ENCODE measurements at places on chromosomes 2 and 18.
A peak's percentile ranks its signal among the peaks of the same experiment; 100 is the strongest.

DNA sequence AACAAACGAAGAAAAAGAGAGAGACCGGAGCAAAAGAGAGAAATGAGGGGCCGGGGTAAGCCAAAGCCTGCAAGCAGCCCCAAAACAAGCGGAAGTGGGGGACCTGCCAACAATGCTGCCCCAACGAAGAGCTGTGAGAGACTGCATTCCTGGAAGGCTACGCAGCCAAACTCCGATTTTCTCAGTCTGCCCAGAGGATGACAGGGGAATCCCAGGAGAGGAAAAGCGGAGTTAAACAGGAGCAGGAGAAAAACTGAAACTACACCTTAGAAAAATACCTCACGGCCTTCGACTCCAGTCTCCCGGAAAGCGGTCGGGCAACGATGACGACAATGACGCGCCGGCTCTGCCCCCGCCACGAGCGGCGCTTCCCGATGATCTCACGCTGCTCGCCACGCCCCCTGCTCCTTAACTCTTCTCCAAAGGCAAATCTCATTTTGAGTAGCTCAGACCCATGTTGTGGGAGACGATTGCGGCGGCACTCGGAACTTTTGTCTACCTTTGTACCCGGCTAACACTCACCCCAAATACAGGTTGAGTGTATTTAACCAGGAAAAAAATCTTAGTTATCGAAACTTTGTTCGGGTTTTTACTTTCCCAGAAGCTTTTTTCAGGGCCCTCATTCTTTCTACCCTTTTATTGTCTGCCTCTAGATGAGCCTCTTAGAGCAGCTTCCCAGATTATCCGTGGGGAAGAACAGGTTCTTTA, at the start of gene C1D:
TSS of gene C1D (minus strand) at position 325 of the 708 bp plus-strand sequence. CDS start 15,694 bp downstream, outside the sequence.
- DNase-seq: peak; percentile 93

DNA sequence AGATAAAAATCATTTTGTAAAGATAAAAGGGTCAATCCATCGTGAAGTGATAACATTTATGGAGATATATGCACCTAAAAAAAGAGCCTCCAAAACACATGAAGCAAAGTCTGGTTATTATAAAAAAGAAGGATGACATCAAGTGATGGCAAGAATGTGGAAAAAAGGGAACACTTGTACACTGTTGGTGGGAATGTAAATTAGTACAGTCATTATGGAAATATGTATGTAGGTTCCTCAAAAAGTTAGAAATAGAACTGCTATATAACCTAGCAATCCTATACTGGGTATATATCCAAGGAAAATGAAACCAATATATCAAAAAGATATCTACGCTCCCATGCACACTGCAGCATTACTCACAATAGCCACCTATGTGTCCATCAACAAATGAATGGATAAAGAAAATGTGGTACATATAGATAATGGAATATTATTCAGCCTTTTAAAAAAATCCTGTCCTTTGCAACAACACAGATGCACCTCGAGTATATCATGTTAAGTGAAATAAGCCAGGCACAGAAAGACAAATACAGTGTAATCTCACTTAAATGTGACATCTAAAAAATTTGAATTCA, 28.9 kb downstream of the ABCB11 start:
- no peak for DNase-seq

DNA sequence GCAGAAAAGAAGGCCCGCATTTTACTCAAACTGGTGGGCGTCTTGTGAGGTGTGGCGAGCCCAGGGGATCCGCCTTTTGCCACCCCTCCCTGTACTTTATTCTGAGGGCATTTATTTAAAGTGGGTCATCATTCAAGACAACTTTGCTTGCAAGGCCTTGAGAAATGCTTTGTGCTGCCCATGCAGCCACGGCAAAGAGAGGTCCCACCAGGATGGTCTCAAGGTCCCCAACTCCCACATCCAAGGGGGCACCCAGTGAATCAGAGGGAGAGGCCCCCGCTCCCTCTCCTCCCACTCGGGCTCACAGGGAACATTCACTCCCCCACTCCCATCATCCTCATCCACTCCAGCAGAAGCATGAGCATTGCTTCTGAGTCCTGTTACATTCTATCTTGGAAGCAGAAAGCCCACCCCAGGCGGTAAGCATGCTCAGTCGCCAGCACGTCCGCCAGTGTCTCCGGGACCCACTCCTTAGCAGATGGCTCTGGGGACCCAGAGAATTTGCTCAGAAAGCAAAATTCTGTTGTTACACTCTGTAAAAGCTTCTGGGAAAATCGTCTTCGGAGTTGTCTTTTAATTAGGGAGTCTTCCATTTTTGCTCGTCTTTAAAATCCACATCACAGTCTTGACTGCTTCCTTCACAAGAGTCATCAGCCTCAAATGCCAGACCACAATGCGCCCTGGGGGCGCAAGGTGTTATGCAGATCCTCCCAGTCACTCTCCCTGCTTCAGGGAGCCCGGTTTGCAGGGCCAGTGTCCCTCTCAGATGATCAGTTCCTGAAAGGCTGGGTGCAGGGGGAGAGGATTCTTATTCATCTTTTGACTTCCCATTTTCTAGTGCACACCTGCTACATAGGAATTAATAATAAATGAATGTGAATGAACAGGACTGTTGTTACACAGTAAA, 99.4 kb upstream of the NCK2 start:
- no peak for DNase-seq

- no peak for DNase-seq
These were observed 2.7 kb upstream of the SOS1 start for GRCh38 chr2:39123436-39123999.

GRCh38 chr2:1477196-1478040, 64.2 kb downstream of the TPO start:
- DNase-seq: no peak

GRCh38 chr2:48448274-48449061, 81.5 kb upstream of the STON1 start:
- no peak for DNase-seq

DNA sequence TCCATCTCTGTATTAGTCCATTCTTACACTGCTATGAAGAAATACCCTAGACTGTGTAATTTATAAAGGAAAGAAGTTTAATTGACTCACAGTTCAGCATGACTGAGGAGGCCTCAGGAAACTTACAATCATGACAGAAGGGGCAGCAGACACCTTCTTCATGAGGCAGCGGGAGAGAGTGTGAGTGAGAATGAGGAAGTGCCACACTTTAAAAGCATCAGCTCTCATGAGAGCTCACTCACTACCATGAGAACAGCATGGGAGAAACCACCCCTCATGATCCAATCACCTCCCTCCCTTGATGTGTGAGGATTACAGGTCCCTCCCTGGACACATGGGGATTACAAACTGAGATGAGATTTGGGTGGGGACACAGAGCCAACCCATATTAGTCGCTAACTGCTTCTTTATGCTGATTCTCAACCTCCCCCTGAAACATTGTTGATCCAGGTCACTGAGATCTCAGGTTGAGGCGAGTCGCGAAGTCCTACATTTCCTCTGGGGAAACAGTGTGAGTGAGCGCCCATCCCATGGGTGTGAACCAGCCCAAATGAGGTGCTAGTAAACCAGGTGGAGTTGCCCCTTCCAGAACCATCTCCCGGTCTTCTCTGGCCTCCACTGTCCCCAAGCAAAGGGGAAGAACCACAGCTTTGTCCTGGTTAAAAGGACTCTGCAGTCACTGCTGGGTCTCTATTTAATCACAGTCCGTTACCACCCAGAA, 123.8 kb downstream of the CAPN13 start:
- no peak for DNase-seq

- no peak for DNase-seq
These were observed 6.4 kb upstream of the XDH start for GRCh38 chr2:31420936-31421335.

DNA sequence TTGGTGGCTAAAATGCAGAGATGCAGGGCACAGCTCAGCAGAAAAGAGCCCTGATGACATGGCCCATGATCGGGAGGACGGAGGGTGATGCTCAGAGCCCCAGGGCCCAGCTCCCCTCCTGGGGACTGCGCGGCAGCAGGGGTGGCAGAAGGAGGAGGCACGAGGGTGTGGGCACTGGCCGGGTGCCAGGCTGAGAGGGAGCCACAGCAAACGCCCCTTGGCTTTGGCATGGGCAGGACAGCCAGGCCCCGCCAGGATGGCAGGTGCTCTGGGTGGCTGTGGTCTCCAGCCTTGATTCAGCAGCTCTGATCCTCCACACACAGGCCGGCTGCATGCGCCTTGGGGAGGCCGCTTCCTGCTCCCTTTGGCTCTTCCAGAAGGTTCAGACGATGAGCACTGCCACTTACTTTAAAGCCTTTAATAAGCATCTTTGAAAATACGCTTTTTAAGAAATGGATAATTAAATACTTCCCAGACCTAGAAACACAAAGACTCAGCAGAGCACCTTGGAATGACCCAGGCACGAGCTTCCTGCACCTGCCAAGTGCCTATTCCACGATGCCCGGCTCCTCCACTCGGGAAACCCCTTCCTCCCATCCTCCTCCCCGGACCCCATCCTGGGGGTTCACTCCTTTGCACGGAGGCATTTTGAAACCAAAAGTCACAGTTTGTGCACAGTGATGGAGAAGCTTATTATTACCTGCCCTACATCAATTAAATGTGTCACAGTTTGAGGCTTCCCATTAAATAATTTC, 78.5 kb upstream of the SNTG2 start:
- no peak for DNase-seq

DNA sequence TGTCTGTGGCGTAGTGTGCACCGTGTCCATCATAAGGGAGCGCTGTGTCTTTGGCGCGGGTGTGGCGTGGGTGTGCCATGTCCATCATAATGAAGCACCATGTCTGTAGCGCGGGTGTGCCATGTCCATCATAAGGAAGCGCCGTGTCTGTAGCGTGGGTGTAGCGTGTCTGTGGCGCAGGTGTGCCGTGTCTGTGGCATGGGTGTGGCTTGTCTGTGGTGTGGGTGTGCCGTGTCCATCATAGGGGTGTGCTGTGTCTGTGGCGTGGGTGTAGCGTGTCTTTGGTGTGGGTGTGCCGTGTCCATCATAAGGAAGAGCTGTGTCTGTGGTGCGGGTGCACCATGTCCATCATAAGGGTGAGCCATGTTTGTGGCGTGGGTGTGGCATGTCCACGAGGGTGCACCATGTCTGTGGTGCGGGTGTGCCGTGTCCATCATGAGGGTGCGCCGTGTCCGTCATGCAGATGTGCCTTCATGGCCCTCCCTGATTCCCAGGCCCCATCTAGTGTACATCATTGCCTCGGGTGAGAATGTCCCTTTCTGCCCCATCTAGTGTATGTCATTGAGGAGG, 275.0 kb downstream of the GBX2 start:
- no peak for DNase-seq

- DNase-seq: no peak
These were observed 270.3 kb downstream of the ATAD2B start for GRCh38 chr2:23656597-23656973.

GRCh38 chr18:3444954-3445353, 5.0 kb upstream of the TGIF1 start:
- DNase-seq: no peak

- no peak for DNase-seq
These were observed 208.1 kb upstream of the RASGRP3 start for GRCh38 chr2:33268246-33268831.

DNA sequence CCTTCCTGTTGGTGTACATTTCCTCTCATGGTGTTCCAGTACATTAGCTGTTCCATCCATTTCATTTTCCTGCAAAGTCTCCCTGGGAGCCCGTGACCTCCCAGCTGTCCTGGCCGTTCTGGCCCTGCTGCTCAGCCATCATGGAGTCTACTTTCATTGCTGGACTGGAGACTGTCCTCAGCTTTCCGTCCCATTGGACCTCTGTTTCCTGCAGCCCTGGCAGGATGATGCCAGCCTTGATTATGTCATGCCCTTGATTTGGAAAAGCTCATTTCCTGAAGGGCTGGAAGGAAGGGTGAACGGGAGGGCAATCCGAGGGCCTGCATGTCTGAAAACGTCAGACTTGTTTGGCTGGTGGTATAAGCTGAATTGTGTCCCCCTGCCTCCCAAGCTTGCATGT, 205.5 kb upstream of the HS6ST1 start:
- no peak for DNase-seq

DNA sequence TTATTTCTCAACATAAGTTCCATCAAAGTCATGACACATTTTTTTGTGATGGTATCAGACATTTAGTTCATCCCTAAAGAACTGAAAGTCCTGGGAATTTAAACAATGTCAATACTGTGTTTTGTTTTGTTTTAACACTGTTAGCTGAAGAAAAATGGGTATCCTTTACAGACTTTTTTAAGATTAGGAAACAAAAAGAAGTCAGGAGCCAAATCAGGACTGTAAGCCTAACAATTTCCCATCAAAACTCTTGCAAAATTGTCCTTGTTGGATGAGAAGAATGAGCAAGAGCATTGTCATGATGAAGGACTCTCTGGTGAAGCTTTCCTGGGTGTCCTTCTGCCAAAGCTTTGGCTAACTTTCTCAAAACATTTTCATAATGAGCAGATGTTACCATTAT, 69.4 kb downstream of the SRD5A2 start:
- DNase-seq: no peak

- peak; percentile 59 for DNase-seq
These were observed 142.8 kb downstream of the NDUFA10 start for GRCh38 chr2:239882331-239882732.

DNA sequence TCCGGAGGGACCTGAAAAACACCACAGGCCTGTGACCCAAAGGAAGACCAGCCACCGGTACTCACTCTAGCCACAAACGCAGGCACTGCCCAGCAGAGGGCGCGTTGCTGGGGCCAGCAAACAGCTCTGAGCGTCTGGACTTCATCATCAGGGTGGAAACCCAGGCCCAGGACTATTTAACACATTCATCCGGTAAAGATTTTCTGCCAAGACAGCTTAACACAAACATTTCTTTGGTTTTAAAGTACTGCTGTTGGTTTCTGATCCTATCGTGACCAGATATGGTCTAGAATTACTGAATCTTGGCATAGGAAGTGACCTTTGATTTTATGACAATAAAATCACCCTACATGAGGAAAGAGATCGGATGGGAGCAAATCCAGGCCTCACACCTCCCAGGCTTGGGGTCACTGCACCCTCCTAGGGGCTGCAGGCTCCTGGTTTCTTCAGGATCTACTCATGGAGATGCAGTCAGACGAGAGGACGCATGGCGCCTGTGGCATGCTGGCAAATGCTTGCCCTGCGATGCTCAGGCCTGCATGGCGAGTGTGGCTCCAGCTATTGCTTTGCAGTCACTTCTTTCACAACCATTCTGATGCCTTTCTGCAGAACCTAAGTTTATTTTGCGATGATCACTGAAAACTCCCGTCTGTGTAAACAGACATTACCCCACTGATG, 130.4 kb downstream of the COL4A4 start:
- peak; percentile 15 for DNase-seq

- DNase-seq: no peak
These were observed 155.8 kb downstream of the SH3RF3 start for GRCh38 chr2:109284826-109285225.

GRCh38 chr2:114231921-114232320, 210.5 kb upstream of the DPP10 start:
- no peak for DNase-seq

DNA sequence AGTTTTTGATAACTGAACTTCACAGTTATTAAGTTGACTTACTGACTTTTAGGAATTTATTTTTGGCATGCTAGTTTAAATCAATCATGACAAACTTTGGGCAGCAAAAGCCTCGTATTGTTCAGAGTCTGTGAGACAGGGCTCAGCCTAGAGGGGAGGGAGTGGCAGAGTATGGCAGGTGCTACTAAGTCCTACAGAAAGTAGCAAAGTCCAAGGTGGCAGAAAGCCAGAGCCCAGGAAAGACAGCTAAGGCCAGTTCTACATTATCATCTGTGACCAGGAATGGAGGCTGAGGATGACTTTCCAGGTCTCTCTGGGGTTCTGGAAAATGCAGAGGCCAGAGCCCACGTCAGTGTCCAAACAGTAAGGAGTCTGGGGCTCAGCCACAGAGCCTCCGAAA, 34.2 kb downstream of the CHST10 start:
- no peak for DNase-seq

GRCh38 chr2:136250131-136250530, 132.2 kb upstream of the CXCR4 start:
- DNase-seq: no peak

All from activated naive CD4-positive, alpha-beta T cell treated with Interleukin-2 at 50 U/mL for 16 hours (primary cell).